Cortex of kidney (tissue), 1 donor: ENCODE measurements at places on chromosomes 4 and X.

- DNase-seq: no peak
Measured at GRCh38 chrX:125198546-125198945, 121.1 kb upstream of the TEX13C start.

- DNase-seq: no peak
Measured at GRCh38 chr4:102344520-102344953, 745 bp downstream of the SLC39A8 start.

GRCh38 chr4:152536545-152537182 lies 772 bp upstream of the FBXW7 start:
- DNase-seq: no peak

DNA sequence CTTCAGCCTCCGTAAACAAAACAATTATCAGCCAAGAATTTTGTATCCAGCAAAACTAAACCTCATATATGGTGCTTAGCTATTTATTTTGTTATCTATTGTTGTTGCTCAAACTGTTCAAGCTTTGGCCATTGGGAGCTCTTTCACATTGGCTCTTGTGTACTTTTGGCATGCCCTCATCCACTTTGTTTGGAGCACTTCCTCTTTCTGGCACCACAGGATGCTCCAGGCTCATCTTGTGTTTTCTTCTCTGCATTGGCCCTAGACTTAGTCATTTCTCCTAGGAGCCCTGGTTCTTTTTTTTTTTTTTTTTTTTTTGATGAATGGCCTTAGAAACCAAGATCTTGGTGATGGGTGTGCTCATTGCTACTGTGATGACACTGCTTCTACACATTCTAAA lies 74.5 kb downstream of the DIPK2B start:
- no peak for DNase-seq

- DNase-seq: no peak
Measured at GRCh38 chrX:44903830-44904530, 31.0 kb downstream of the KDM6A start.

- no peak for DNase-seq
Measured at GRCh38 chrX:1534301-1535168, 2.5 kb downstream of the P2RY8 start.

GRCh38 chr4:177446586-177446985 lies 4.3 kb upstream of the AGA start:
- DNase-seq: no peak

DNA sequence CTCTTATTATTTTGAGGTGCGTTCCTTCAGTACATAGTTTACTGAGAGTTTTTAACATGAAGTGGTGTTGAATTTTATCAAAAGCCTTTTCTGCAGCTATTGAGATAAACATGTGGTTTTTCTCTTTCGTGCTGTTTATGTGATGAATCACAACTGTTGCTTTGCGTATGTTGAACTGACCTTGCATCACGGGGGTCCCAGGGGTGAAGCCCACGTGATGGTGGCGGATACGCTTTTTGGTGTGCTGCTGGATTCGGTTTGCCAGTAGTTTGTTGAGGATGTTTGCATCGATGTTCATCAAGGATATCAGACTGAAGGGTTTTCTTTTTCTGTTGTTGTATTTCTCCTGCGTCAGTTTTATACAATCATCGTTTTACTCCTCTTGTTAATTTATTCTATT lies 4.6 kb upstream of the H2BW1 start:
- DNase-seq: no peak

DNA sequence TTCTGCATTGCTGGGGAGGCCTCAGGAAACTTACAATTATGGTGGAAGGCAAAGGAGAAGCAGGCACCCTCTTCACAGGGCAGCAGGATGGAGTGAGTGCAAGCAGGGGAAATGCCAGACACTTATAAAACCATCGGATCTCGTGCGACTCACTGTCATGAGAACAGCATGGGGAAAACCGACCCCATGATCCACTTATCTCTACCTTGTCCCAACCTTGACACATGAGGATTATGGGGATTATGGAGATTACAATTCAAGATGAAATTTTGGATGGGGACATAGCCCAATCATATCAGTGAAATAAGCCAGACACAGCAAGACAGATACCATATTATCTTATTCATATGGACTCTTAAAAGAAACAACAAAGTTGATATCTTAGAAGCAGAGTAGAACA lies 134.9 kb downstream of the C4orf33 start:
- no peak for DNase-seq

DNA sequence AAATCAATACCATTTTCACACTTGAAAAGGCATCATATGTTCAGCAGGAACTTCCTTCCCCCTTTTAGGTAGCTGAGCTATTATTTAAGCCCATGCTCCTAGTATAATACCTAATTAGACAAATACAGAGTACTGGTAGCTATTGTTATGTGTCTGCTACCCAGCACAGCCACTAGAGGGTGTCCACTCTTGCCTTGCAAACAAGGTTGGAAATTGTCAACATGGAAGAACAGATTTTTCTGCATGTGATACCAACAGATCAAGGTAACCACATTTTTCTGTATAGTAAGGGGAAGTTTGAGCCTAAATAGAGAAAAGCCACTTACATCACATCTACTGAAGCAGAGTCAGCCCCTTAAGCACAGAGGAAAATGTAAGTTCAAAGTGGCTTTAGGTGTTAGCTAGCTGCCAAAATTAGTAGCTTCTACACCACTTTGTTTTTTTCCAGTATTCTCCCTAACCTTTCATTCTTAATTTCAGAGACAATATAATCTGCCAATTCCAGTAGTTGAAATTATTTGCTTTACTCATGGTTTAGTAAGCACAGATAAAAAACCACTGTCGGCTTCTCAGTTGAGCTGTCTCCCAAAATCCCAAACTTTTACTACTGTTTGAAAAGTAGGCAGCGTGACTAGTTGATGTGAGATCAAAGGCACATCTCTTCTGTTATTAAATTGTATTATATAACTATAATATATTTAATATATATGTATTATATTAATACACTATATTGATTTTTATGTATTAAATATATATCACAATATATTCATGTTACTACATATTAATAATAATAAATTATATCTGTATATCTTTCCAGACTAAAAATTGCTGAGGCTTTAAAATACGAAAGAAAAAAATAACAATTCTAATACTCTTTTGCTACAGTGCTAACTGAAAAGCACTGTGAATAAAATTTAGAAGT lies 38.2 kb downstream of the EDNRA start:
- no peak for DNase-seq

DNA sequence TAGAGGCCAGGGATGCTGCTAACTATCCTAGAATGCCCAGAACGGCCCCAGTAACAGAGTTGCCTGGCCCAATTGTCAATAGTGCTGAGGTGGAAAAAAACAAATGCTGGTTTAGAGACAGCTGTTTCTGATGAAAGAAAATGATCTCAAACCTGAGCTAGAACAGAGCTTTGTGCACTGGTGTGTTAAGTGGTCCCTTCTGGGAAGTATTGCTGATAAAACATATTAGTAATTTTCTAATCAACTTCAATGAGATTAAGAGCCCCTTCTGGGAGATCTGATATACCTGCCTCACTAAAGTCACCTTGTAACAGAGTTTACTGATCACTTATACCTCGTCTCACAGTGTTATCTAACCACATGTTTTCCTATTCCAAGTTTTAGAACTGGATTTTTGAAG lies 42.1 kb downstream of the SMPX start:
- no peak for DNase-seq

GRCh38 chrX:152177497-152178269 lies 39.3 kb upstream of the MAGEA10 start:
- DNase-seq: no peak

DNA sequence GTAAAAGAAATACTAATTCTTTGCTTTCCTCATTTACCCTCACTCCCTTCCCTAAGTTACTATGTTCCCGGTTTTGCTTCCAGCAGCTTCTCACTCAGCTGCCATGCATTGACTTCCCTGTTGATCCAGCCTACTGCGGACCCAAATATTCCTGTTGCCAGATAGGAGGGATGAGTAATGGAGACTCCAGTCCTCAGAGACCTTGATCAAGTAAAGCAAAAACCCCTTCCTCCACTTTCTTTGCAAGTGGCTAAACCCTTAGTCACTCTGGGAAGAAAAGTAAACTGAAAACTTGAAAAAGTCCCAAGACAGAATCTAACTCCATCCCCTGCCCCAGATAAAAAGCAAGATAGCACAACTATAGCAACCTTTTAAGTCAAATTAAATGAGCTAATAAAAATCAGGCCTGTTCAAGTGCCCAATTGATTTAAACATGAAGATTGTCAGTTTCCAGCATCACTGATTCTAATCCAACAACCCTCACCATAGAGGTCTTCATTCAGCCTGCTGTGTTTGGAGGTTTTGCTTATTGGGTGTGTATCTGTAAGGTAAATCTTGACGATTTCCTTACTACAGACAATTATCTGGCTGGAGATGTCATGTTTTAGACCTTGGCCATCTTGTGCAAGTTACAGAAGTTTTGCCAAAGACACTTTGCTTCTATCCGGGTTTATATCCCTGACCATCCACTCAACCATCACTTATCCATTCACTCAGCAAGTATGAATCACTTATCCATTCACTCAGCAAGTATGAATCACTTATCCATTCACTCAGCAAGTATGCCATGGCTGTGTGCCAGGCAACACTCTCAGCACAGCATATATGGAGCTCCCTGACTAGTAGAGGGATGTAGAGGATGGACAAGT lies 17.6 kb downstream of the FGFBP1 start:
- DNase-seq: no peak

DNA sequence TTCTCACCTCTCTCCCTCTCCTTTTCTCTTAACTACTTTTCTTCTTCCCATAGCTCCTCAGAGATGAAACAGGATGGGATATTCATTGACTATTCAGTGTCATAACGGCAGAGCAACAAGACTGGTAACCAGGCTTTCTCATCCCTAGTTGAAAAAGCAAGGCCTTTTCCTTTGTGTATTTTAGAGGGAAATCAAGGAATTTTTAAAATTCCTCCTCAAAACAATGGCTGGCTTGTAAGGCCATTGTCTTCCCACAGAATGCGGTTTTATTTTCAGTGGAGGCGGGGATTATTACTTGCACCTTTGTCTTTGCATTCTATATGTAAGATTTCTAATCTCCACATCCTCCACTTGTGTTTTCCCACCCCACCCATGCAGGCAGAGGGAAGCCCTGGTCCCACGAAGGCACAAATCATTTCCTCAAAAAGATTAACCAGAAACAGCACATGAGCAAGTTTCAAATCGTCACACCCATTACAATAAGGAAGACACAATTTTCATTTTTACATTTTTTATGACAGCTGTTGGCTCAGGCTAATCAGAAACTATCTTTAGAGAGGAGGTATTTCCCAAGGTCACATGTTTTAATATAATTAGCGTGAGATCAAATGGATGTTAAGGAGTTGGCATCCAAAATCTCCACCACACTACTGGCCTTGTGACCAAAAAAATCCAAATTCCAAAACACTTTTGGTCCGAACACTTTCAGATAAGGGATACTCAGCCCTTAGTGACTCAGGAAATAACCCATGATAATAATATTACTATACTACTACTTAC lies 53.0 kb upstream of the KDR start:
- DNase-seq: no peak

- DNase-seq: no peak
Measured at GRCh38 chr4:42625329-42625728, 31.6 kb downstream of the ATP8A1 start.

GRCh38 chr4:61923179-61923578 lies 723.1 kb downstream of the ADGRL3 start:
- DNase-seq: no peak

DNA sequence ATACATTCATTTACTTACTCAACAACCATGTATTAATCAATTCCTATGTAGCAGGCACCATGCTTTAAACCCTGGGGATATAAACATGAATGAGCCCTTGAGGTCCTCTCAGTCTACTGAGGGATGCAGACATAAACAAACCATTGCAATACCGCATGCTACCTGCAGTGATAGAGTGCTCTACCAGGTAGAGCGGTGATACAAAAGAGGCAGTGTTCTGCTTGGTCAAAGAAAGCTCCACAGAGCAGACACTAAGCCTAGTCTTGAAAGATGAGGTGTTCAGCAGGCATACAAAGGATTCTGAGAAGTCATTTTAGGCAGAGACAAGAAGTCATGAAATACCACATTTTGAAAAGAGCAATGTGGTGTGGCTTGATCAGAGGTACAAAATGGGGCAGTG lies 26.9 kb upstream of the AMOT start:
- DNase-seq: no peak

DNA sequence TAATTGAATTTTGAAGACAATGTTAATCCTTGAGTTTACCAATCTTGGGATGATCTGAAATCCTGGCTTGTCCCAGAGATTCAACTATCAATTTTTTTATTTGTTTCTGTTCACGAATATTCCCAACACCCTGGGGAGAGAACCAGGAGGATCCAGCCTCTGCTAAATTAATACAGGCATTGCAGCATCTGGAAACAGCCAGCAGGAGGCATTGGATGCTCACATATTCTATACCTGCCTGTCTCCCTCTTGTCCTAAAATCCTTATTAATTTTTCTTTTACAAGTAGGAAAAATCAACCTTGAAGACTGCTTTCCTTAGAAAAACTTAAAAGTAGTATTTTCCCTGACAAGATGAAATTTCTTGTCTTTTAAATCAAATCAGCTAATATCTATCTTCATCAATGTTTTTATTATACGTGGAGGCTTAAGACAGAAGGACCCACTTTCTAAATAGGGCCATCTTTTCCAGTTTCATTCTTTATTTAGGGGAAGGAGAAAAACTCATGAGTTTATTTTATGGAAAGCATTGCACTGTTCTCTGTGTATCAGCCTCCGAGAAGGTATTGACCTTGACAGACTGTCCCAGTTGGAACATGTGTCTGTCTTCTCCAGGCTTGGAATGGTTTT lies 102.4 kb downstream of the CLNK start:
- no peak for DNase-seq

DNA sequence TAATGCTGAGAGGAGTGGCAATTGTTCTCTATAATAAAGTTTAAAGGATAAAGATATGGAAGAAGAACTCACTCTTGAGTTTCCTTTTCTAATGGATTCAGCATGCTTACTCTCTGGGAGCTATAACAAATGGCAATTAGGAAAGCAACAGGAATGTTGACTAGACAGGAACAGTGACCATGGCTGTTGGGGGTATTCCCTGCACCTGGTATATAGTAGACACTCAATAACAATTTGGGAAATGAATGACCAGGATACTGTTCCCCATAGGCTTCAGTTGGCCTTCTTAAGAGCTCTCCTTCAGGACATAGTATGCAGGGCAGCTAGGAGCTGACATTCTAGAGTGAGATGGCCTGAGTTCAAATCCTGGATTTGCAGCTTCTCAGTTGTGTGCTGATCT lies 1.8 kb downstream of the LIMCH1 start:
- no peak for DNase-seq
